HT1080 (cell line): ENCODE measurements at places on chromosomes 6 and 20. TPM values are rescaled to one million over a fixed set of nuclear protein-coding genes. Genes with fewer than 3 reads are reported as not detected.

DNA sequence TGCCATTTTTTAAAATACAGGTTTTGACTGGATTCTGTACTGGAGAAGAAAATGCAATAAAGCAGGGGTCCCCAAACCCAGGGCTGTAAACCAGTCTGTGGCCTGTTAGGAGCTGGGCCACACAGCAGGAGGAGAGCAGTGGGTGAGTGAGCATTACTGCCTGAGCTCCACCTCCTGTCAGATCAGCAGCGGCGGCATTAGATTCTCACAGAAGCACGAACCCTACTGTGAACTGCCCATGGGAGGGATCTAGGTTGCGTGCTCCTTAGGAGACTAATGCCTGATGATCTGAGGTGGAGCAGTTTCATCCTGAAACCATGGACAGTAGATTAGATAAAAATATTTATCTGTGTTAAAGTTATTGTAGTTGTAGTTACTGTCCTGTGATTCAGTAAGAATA, 21.1 kb upstream of the FBXO9 start:
- DNase-seq: peak; percentile 53

The ZGPAT gene
- 29.1 and 29.6 TPM in 2 replicates for total RNA-seq

DNA sequence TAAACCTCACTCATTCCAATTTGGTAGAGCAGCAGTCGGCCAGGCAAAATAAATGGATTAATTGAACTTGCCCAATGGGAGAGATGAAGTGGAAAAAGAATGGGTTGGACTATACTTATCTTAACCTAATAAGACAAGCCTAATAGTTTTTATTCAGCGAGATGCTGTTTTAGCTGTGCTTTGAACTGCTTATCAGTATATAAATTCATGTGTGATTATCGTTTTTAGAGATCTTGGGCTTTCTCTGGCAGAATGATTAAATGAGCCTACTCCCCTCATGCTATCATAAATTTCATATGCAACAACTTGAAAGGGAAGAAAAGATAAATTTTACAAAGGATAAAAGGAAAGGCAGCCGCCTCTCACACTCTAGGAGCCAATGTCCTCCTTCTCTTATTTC, 59.8 kb downstream of the SNAP25 start:
- no peak for DNase-seq

GRCh38 chr6:13851330-13851729, 37.0 kb upstream of the MCUR1 start:
- DNase-seq: no peak

- no peak for DNase-seq
These were observed 427.3 kb upstream of the FLRT3 start for GRCh38 chr20:14764511-14765369.

- DNase-seq: no peak
These were observed 51.3 kb downstream of the RNASET2 start for GRCh38 chr6:166905013-166905412.

The TCP11 gene
- 0.13 TPM in 1 of 2 replicates, not detected in the other for total RNA-seq

- DNase-seq: no peak
These were observed 31.0 kb downstream of the KCNQ2 start for GRCh38 chr20:63441136-63442099.

GRCh38 chr6:146028252-146028795, 538 bp upstream of the GRM1 start:
- peak; percentile 45 for DNase-seq

- no peak for DNase-seq
These were observed 49.1 kb downstream of the UTRN start for GRCh38 chr6:144334150-144334708.

GRCh38 chr20:36340593-36340990, 34.5 kb downstream of the DLGAP4 start:
- no peak for DNase-seq

GRCh38 chr20:10074513-10074912, 39.7 kb downstream of the ANKEF1 start:
- peak; percentile 98 for DNase-seq

The TRIM40 gene
- not detected in 2 replicates for total RNA-seq
